HFFc6 (cell line): ENCODE measurements at places on chromosomes 5 and 9. TPM values are rescaled to one million over a fixed set of nuclear protein-coding genes. Genes with fewer than 3 reads are reported as not detected.
A peak's percentile ranks its signal among the peaks of the same experiment; 100 is the strongest.

DNA sequence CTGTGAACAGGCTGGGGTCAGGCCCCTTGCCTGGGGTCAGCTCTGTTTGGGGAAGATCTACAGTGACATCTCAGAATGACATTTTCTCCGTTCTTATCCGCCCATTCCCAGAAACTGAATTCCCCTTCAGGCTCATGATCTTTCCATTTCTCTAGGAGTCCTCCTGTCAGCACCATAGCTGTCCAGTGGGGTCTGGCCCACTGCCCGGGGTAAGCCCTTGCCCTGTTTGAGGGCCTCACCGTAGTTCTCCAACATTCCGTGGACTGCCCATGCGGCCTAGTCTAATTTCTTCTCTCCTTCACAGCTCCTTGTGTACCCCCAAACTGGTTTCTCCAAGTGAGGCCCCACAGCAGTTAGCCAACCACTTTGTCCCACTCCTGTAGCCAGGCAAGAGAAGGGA lies 68.4 kb downstream of the ENTREP1 start:
- peaks cover 12% of the 10 kb centered on the region; the same call in 1 of the 2 replicates for H3K4me1 ChIP-seq
- H3K27ac ChIP-seq: no peak overlapping the region
- no peak overlapping the region for H3K4me3 ChIP-seq
- no peaks in the 10 kb centered on the region for H3K36me3 ChIP-seq

- H3K27ac ChIP-seq: no peak overlapping the region
- peaks cover 36% of the 10 kb centered on the region for H3K4me1 ChIP-seq
- no peaks in the 10 kb centered on the region for H3K36me3 ChIP-seq
- H3K4me3 ChIP-seq: peak overlapping the region; percentile 44
These were observed 86.7 kb downstream of the SLC1A3 start for GRCh38 chr5:36692791-36693763.

DNA sequence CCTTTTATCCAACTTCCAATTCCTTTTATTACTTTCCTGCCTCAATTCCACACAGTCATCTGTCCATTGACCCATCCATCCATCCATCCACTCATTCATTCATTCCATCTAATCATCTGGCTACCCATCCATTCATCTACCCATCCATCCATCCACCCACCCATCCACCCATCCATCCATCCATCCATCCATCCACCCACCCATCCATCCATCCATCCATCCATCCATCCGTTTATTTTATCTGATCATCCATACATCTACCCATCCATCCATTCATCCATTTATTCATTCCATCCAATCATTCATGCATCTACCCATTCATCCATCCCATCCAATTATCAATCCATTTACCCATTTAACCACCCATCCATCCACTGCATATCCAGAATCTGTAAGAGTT lies 11.6 kb downstream of the PAEP start:
- no peaks in the 10 kb centered on the region for H3K4me1 ChIP-seq
- no peak for DNase-seq
- H3K4me3 ChIP-seq: no peak overlapping the region
- H3K36me3 ChIP-seq: no peaks in the 10 kb centered on the region
- H3K27me3 ChIP-seq: peaks cover 17% of the 10 kb centered on the region

DNA sequence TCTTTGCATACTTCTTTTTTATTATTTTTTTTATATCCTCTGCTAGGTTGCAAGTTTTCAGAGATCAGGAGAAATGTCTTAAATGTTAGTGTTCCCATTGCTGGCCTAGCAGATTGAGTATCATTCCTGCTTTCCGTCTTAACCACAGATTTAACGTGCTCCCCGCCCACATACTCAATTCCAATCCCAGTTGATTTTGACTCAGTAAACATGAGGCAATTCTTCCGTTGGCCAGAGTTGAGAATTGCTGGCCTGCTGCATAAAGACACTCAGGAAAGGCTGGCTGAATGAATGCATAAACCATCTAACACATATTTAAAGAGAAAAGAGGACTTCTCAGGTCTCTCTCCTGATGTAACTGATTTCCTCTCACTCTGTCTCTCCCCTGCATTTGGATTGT lies 46.8 kb upstream of the PLPP6 start:
- no peak overlapping the region for H3K27ac ChIP-seq
- no peaks in the 10 kb centered on the region for H3K36me3 ChIP-seq
- DNase-seq: peak; percentile 9
- H3K27me3 ChIP-seq: peaks cover 10% of the 10 kb centered on the region

DNA sequence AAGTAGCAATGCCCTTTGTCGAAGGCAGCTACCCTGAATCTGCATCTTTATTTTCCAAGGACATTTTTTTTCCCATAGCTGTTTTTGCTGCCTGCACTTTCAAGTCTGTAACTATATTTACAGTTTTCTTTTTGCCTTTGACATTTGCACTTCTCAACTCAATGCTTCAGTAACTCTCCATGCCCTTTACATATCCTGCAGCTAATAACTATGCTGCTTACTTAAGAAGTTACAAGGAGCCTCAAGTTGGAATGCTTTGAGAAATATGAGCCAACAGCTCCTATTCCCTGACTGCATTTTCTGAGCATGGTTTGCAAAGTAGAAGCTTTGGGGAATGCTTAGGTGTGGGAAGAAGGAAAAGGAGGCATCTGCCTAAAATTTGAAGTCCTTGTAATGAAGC lies 194.8 kb upstream of the TRPC7 start:
- H3K4me1 ChIP-seq: no peaks in the 10 kb centered on the region
- H3K27me3 ChIP-seq: no peaks in the 10 kb centered on the region; the same call in 1 of the 2 replicates
- H3K4me3 ChIP-seq: no peak overlapping the region
- H3K27ac ChIP-seq: no peak overlapping the region

GRCh38 chr9:99222416-99223270 lies 561 bp downstream of the SEC61B start:
- H3K4me1 ChIP-seq: peaks cover 50% of the 10 kb centered on the region
- H3K4me3 ChIP-seq: peak overlapping the region; percentile 100
- peak; percentile 11 for DNase-seq
- peak overlapping the region; percentile 100 for H3K27ac ChIP-seq
- H3K27me3 ChIP-seq: no peaks in the 10 kb centered on the region; the same call in 1 of the 2 replicates

DNA sequence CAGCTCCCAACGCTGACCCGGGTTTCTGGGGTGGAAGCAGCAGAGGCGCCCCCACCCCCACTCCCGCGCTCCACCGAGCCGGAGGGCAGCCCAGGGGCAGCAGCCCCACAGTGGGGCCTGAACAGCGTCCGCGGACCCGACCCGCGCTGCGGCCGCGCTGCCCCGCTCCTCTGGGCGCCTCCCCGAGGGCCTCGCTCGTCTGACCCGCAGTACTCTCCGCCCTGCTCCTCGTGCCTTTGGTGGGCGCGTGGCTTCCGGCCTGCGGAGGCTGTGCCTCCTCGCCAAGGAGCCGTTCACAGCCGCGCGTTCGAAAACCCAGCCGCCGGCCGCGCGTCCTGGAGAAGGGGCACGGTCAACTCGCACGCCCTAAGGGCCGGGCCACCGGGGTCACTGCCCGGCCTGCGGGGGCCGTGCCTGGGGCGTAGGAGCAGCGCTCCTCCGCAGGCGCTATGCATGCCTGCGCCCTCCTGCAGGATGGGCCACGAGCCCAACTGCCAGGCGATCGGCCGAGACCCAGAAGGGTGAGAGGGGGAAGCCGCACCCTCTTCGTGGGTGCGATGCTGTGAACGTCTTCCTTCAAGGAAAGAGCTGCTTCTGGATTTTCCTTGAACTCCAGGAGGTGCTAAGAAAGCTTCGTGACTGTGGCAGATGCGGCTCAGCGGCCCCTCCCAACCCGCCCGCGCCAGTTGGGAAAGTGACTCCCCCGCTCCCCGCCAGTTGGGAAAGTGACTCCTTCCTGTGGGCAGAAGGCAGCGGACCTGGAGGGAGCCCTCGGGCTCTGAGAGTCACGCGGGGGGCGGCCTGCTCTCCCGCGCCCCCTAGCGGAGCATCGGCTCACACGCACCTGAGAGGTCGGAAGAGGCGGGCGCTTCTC lies 82.7 kb downstream of the HSD17B3 start:
- H3K27ac ChIP-seq: no peak overlapping the region
- no peak overlapping the region for H3K4me3 ChIP-seq
- peaks cover 27% of the 10 kb centered on the region for H3K27me3 ChIP-seq
- no peaks in the 10 kb centered on the region; the same call in 1 of the 2 replicates for H3K36me3 ChIP-seq
- DNase-seq: no peak

The ACOT12 gene
- not detected in 3 replicates for total RNA-seq

GRCh38 chr5:52886206-52886605 lies 98.5 kb downstream of the ITGA1 start:
- H3K27ac ChIP-seq: no peak overlapping the region
- H3K36me3 ChIP-seq: peaks cover 55% of the 10 kb centered on the region
- H3K4me3 ChIP-seq: no peak overlapping the region
- no peaks in the 10 kb centered on the region; the same call in 1 of the 2 replicates for H3K27me3 ChIP-seq

GRCh38 chr9:94912700-94913249 lies 186.3 kb downstream of the AOPEP start:
- H3K27me3 ChIP-seq: peaks cover 2% of the 10 kb centered on the region
- H3K27ac ChIP-seq: peak overlapping the region; percentile 70
- H3K36me3 ChIP-seq: no peaks in the 10 kb centered on the region; the same call in 1 of the 2 replicates
- H3K4me1 ChIP-seq: peaks cover 84% of the 10 kb centered on the region
- H3K4me3 ChIP-seq: peak overlapping the region; percentile 13
- peak; percentile 82 for DNase-seq
